ENCODE measurements at places on chromosomes 4 and X.

DNA sequence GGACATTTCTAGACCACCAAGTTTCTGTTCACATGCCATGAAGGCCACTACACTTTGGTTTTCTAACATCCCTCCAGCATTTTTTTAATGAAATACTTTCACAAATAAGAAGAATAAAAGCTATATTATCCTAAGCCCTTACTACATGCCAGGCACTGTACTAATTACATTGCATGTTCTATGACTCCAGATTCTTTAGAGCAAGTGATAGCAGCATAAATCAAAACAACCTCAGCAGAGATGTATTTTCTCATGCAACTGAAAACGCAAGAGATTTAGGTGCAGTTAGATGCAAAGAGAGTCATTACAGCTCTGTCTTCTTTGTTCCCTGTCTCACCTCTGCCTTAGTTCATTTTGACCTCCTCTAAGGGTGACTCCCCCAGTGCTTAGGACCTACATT is 230.0 kb downstream of the LDB2 start:
- no peak for DNase-seq

GRCh38 chr4:74364256-74364651 is 691 bp upstream of the EREG start:
- no peak for DNase-seq

- DNase-seq: no peak
Observed at GRCh38 chr4:68021185-68021584, 57.9 kb upstream of the TMPRSS11A start.

- DNase-seq: no peak
Observed at GRCh38 chr4:109155682-109156283, 146.7 kb downstream of the COL25A1 start.

- DNase-seq: no peak
Observed at GRCh38 chrX:41452565-41453356, 5.6 kb downstream of the NYX start.

DNA sequence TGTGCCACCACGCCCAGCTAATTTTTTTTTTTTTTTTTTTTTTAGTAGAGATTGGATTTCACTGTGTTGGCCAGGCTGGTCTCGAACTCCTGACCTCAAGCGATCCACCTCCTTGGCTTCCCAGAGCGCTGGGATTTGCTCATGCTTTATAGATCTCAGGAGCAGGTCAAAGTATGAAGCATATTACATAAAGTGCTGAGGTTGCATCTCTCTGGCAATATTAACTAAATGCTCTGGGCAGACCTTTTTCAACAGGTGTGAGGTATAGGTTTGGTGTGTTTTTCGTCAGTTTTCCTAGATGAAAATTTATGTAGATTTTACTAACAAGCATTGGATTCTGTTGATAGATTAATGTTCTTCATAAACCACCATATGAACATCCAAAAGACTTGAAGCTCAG is 19.3 kb upstream of the GCNA start:
- DNase-seq: no peak

DNA sequence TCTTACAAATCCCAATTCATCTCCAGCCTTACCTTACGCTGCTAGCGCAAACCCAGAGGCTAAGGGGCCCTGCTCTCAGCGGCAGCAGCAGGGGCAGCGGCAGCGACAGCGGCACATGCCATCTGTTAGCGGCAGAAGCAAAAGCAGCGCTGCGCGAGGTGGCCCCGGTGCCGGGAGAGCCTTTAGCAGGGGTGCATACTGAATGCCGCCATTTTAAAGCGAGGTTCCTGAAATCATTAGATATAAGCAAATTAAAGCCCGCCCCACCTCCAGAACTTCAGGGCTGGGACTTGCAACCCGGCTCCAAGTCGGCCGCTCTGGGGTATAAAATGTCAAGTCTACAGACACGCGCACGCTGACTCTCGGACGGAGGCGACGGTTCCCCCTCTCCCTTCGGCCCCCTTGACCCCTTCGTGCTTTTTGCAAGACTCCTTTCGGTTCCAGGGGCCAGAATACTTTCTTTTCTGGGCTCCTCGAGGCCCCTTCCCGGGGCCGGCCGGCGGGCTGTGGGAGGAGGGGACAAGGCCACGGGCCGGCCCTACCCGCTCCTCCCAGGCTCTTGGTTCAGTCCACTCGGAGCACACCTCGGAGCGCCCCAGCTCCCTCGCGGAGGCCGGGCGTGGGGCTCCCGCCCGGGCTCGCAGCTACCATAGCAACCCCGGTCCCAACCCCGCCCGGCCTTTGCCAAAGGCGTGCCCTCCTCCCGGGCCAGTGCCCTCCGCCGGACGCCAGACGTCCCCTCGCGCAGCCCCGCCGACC is at the start of gene MBNL3:
MBNL3 (minus strand) TSS at position 220 of the 759 bp plus-strand sequence. CDS start 49,427 bp downstream, outside the sequence.
- DNase-seq: no peak

DNA sequence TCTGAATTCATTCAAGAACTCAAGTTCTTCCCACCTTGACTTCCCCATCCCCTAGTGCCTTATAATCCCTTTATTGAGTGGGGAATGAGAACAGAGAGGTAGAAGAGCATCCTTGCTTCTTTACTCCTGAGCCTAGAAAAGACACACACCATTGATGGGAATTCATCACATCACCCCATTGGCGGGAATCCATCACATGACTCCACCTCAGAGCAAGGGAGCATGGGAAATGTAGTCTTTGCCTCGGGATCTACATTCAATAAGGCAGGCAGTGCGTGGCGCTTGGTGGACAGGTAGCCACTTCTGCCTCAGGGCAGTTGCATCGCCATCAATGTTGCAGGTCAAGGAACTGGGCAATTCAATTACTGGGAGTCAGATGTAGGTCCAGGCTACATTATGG is 50.7 kb downstream of the MXRA5 start:
- DNase-seq: no peak

GRCh38 chr4:41757521-41758156 is 9.1 kb upstream of the PHOX2B start:
- DNase-seq: no peak

DNA sequence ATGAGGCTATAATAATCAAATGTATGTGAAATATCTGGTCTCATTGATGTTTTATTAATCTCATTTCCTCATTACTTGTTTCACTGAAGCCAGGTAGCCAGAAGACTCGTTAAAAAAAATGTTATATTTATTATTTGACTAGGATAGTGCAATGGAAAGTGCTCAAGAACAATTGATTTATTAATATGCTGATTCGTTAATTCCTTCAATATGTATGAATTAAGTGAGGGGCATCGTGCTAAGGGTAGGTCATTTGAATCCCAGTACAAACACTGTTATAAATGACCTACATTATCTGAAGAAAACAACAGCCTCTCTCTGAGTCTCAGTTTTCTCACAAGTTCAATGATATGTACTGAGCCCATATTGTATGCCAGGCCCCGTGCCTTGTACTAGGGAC is 214.2 kb upstream of the GPRIN3 start:
- DNase-seq: no peak

- DNase-seq: no peak
Observed at GRCh38 chr4:119490335-119490734, 138.3 kb downstream of the PDE5A start.

GRCh38 chr4:2763511-2763967 is 7.4 kb upstream of the TNIP2 start:
- no peak for DNase-seq

DNA sequence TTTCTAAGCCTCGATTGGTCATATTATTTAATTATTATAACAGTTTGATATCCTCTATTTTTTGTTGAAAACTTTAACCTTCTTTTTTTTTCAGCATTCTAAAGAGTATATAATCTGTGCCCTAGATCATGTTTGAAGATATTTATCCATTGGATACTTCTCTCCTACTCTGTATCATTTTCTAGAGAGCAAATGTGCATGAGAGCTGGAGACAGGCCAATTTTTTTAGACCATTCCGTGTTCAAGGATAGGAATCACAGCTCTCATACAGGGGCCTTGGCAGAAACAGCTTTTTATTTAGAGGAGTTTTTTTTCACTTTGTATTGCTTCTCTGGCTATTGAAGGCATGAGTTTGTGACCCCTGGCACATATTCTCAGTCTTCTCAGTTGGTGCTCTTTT is 57.7 kb upstream of the TBC1D14 start:
- no peak for DNase-seq

DNA sequence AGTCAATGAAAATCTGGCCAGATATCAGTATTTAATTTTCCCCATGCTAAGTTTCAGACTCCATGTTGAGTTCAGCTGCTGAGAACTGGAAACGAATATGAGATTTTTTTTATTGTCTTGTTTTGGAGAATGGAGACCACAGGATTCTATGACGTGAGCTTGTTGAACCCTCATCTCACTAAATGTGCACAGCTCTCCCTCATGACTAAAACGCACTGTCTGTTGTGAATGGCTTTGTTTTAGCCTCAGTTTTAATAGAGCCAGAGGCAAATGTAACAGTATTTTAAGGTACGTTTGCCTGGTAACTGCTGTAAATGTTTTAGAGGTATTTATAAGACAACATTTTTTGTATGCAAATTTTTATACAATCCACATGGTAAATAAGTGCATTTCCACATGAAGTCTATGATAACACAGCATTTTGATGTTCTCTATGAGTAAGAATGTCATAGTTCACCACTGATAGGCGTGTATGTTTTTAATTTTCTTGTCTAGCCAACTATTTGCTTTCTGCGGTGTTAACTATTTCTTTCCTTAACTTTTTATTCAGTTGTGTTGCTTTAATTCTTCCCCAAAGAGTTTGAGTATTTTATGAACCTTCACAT is 1159.3 kb upstream of the TENM3 start:
- no peak for DNase-seq

- DNase-seq: no peak
Observed at GRCh38 chr4:185817403-185817818, 5.4 kb upstream of the SORBS2 start.

GRCh38 chr4:133592106-133592505 is 443.0 kb downstream of the PCDH10 start:
- DNase-seq: no peak

GRCh38 chrX:635428-636090 is 5.0 kb downstream of the SHOX start:
- no peak for DNase-seq

GRCh38 chr4:53060278-53060677 is 198.2 kb downstream of the RASL11B start:
- no peak for DNase-seq

DNA sequence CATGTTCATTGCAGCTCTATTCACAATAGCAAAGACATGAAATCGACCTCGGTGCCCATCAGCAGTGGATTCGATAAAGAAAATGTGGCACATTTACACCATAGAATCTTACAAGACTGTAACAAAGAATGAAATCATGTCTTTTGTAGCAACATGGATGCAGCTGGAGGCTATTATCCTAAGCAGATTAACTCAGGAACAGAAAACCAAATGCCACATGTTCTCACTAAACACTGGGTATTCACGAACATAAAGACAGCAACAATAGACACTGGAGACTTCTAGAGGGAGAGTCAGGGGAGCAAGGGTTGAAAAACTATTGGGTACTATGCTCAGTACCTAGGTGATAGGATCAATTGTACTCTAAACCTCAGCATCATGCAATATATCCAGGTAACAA is 180.5 kb downstream of the PPP1R2C start:
- DNase-seq: no peak

DNA sequence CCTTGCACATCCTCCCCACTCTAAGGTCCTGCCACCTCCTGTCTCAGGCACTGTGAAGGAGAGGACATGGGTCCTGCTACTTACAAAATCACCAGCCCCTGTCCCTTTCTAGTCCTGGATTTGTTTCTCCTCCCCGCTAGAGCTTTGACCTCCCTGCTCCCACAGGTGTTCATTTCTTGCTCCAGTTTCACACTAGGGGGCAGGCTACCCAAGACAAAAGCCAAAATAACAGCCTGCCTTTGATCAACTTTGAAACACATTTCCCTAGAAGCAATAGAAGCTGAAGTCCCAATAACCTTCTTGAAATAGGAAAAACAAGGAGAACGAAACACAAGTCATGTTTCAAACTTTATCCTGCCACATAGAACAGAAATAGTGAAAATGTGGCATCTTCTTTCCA is 164.4 kb downstream of the QDPR start:
- no peak for DNase-seq

DNA sequence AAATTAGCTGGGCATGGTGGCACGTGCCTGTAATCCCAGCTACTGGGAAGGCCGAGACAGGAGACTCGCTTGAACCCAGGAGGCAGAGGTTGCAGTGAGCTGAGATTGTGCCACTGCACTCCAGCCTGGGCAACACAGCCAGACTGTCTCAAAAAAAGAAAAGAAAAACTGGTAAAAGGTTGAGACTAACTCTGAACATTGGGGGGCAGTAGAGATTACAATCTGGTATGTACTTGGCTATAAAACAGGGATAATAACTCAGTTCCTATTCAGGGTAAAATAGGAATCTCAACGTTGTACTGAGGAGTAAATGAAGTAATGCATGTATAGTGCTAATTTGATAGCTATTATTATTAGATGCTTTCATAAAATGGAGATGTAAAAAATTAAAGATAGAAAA is 12.5 kb upstream of the KLF8 start:
- DNase-seq: no peak

DNA sequence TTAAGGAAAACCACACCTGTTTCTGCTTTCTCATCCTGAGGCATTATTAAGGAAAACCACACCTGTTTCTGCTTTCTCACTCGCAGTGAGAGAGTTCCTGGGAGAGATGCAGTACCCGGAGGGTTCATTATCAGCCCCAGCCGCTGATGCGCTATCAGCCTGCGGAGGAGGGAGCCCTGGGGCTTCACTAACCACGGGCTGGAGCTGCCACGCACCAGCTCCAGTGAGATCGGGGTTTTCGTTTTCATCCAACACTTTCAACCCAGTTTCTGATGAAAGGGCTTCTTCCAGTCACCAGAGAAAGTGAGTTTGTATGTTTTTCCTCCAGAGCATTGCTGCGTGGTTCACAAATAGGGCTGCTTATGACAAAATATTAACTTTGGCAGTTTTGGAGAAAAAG is 93.2 kb upstream of the PRKX start:
- DNase-seq: no peak

DNA sequence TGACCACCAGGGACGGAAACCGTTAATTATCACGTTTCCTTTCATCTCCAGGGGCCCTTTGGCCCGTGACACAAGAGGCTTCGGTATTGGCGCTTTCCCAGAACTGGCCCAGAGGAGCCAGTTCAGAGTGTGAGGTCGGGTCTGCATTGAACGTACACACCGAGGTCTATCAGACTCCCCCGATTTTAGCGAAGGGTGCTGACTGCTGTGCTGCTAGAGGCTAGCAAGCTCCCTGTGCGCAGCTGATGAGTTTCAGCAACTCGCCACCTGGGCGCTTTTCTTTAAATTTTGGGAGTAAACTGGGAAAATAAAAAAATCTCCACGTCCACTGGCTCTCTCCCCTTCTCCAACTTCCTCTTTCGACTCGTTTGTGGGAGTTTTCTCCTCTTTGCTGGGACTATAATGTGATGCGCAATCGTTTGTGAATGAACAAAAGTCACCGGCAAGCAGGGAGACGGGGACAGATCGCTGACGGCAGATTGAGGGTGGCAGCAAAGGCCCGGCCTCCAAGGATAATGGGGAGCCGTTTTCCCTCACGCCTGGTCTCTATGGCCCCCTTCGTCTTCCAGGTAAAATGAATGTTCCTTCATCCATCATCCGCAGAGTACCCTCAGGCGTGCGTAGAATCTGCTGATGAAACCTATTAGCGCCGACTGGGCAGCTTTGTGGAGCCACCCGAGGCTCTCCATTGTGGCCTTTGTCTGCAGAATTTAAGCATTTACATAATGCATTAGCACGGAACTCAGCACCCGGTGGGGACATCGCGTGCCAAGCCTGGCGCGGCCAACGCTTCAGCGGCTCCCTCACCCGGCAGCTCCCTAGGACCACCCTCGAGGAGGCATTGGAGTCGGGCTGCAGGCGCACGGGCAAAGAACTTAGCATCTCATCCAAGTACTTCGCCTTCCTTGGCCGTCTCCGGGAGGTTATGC is 1.6 kb upstream of the LRAT start:
- DNase-seq: no peak
